ENCODE measurements at places on chromosomes 12 and 14.
A peak's percentile ranks its signal among the peaks of the same experiment; 100 is the strongest.

GRCh38 chr12:105805730-105806399 is 332.9 kb downstream of the NUAK1 start:
- no peak for DNase-seq

DNA sequence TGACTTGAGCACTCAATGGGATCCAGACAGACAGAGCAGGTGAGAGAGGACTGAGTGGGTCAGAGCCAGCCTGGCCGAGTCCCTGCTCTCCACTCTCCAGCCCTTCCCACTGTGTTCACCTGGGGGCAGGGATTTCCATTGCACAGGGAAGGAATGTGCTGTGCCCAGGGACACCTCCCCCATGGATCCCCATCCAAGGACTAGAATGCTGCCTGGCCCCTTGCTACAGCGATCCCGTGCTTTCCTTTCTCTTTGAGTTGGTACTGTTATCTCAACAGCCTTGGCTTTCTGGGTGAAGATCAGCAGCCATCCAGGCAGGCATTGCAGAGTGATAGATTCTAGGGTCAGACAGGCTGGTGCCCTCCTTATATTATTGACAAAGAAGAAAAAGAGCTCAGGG is 60.3 kb upstream of the DLK1 start:
- no peak for DNase-seq

GRCh38 chr14:67416085-67416484 is 4.1 kb upstream of the PLEK2 start:
- no peak for DNase-seq

GRCh38 chr12:19958389-19958788 is 409.9 kb upstream of the PDE3A start:
- DNase-seq, result no peak

GRCh38 chr14:91127401-91127801 is 13.5 kb downstream of the DGLUCY start:
- no peak for DNase-seq

DNA sequence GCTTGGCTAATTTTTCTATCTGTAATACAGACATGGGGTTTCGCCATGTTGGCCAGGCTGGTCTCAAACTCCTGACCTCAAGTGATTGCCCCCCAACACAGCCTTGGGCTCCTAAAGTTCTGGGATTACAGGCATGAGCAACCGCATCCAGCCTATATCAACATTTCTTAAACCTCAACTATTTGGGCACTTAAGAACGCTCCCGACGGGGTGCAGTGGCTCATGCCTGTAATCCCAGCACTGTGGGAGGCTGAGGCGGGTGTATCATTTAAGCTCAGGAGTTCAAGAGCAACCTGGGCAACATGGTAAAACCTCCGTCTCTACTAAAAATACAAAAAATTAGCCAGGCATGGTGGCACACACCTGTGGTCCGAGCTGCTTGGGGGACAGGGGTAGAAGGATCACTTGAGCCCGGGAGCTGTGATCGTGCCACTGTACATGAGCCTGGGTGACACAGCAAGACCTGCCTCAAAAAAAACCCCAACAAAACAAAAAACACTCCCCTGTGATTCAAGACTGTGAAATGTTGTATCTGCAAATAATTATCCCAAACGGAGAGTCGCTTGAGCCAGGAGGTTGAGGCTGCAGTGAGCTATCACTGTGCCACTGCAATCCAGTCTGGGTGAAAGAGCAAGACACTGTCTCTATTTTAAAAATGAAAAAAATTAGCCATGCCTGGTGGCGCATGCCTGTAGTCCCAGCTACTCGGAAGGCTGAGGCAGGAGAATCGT is 21.5 kb downstream of the PPTC7 start:
- DNase-seq, result no peak

- DNase-seq, result no peak
Measured at GRCh38 chr12:12984149-12984548, 15.9 kb downstream of the HEBP1 start.

- DNase-seq, result peak; percentile 37
Measured at GRCh38 chr12:1796515-1797010, 23.8 kb upstream of the LRTM2 start.

- DNase-seq, result peak; percentile 33
Measured at GRCh38 chr12:76183459-76184186, 99.1 kb upstream of the NAP1L1 start.

GRCh38 chr12:56616925-56617324 is 13.2 kb downstream of the BAZ2A start:
- no peak for DNase-seq

- no peak for DNase-seq
Measured at GRCh38 chr12:21434699-21435098, 2.8 kb upstream of the PYROXD1 start.

DNA sequence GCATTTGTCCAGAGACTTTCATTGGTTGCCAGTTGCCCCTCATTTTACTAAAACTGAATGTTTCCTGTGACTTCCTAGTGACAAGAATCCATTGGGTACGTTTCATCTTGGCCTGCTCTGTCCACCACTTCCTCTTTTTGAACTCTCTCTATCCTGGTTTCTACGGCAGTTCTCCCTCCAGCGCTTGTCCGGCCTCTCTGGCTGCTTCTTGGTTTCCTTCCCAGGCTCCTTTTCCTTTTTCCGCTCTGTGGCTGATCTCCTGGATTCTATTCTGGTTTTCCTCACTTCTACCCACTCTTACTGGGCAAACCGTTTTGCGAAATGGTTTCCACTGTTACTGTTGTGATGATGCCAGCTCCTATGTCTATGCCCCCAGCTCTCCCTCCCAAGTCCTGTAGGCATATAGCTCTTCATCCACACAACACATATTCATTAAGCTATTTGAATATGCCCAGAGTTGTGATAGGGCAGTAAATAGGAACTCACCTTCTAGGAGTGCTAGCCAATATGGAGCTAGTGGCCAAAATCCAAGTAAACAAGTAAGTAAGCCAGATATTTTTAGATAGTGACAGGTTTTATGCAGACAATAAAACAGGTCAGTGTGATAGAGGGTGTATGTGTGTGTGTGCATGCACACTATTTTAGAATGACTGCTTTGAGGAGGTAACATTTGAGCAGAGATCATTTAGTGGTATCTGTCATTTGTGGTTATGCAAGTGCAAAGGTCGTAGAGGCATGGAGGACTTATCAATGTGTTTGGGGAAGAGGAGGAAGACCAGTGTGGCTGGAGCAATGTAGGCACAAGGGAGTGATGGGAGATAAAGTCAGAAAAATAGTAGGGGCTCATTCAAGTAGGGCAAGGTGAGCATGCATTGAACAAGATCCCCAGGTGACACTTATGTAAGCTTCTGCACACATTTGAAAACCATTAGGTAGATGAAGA is 27.9 kb upstream of the CTDSP2 start:
- no peak for DNase-seq

DNA sequence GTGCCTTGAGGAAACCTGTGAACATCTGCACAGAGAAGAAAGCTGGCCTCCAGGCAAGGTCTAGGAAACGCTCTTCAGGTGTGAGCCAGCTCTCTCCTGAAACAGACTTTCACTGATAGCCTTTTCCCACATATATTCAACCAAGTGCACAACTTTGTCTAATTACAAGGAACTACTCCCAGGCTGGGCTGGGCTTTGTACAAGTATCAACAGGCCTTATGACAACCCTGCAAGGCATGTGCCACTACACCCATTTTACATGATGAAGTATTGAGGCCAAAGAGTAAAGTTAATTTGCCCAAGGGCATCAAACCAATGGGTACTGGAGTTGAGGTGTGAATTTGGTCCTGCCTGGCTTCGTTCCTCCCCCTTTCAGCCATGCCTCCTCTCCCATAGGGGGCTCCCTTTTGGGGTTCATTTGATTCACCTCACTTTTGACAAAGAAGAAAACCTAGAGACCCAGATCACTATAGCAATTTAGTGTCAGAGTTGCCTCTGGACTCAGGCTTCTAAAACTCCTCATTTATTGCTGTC is 2.1 kb downstream of the CSRP2 start:
- DNase-seq, result no peak

- DNase-seq, result no peak
Measured at GRCh38 chr12:60308366-60308991, 712.6 kb downstream of the SLC16A7 start.

- no peak for DNase-seq
Measured at GRCh38 chr12:108811411-108812180, 45.8 kb downstream of the SSH1 start.

DNA sequence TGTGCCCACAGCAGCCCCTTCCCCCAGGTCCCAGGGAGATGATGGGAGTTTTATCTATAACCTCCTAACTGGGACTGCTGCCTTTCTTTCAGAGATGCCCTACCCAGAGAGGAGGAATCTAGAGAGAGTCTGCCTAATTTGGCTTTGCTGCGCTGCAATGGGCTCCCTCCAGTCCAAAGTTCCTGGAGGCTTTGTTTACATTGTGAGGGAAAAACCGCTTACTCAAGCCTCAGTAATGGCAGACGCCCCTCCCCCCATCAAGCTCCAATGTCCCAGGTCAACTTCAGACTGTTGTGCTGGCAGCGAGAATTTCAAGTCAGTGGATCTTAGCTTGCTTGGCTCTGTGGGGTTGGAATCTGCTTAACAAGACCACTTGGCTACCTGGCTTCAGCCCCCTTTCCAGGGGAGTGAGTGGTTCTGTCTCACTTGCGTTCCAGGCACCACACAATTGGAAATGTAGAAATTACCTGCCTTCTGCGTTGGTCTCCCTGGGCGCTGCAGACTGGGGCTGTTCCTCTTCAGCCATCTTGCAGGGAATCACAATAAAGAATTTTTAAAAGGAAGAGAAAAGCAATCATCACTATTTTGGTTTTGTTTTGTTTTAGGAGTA is 262.5 kb downstream of the FOXG1 start:
- DNase-seq, result no peak

GRCh38 chr12:130027798-130028197 is 124.0 kb upstream of the TMEM132D start:
- DNase-seq, result no peak

DNA sequence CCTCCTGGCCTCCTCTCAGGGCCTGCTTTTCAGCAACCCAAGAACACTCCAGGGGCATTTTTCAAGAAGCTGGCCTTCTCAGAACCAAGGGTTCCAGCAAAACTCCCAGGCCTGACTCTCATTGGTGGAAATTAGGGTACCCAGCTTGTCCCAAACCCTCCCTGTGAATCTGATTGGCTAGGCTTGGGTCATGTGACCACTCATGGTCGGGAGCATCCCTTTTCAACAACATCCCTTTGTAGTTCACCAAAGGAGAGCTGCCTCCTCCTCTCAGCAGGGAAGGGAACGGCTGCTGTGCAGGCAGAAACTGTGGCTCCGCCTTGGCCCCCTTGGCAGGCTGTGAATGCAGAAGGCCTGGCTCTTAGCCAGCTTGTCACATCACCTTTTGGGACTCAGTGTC is 94.5 kb downstream of the AACS start:
- no peak for DNase-seq

GRCh38 chr14:100419856-100420255 is 96.7 kb downstream of the SLC25A47 start:
- DNase-seq, result no peak

- no peak for DNase-seq
Measured at GRCh38 chr14:90402016-90402415, 5.2 kb downstream of the CALM1 start.

DNA sequence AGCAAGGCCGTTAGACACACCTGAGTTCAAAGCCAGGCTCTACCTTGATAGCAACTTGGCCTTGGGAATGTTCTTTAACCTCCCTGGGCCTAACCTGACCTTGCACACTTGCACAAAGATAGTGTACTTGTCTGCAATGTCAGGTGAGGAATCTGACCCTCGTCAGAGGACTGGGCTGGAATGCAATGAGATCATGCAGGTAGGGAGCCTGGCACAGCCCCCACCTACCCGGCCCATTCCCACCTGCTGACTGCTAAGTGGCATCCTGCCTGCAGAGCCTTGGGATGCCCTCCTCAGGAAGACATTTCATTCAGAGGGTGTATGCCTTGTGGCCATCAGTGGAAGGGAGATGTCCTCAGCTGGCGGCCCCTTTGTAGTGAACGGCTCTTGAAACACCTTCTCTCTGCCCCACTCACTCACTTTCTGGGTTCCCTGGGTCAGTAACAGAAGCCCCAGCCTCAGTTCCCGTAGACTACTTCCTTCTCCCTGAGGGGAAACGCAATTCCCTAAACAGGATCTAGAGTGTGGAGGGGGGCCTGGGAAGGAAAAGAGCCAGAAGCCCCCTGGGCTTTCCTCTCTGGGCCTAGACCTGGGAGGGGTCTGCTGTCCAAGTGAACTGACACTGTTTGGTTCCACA is 68.0 kb upstream of the DICER1 start:
- DNase-seq, result no peak

- DNase-seq, result no peak
Measured at GRCh38 chr12:115203701-115204100, 519.7 kb upstream of the TBX3 start.

All from stimulated activated CD4-positive, alpha-beta T cell treated with anti-CD3 and anti-CD28 coated beads, Interleukin-15, amount 100 ng/mL, for 48 hours (primary cell).